ENCODE measurements at places on chromosomes 5 and 9.

DNA sequence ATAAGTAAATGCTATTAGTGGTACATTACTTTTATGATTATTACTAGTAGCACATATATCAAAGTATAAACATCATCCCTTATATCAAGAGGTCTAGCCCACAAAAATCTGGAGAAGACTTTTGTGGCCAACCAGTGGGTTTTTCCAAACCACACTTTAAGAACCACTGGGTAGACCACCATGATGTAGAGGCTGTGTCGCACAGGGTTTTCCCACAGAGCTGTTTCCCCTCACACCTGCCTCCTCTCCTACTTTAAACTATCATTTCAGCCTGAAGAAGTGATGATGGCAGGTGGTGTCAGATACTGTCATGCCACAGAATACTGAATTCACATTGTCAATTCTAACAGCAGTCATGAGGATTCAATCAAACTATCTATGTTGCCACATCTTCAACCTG, 109.2 kb downstream of the FBXW11 start:
- no peak for DNase-seq

- no peak for DNase-seq
These were observed 65.5 kb downstream of the CCNH start for GRCh38 chr5:87347272-87347671.

- no peak for DNase-seq
These were observed 39.7 kb downstream of the EXD3 start for GRCh38 chr9:137383081-137383783.

DNA sequence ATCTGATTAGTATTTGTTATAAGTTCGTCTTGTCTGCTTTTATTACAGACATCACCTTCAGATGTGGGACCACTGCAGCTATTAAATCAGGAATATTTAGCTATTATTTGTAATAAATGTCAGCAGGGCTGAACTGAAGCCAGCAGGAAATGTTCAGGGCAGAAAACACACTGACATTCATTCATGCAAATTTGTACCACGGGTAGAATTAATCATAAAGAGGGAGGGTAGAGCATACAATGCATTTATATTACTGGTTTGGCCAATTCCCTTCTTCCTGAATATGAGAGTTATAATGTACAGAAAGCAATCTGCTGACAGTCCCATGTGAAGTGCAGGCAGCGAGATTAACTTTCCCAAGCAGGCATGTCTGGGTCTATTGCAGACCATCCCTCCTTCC, 117.3 kb upstream of the NUDT12 start:
- DNase-seq = no peak

DNA sequence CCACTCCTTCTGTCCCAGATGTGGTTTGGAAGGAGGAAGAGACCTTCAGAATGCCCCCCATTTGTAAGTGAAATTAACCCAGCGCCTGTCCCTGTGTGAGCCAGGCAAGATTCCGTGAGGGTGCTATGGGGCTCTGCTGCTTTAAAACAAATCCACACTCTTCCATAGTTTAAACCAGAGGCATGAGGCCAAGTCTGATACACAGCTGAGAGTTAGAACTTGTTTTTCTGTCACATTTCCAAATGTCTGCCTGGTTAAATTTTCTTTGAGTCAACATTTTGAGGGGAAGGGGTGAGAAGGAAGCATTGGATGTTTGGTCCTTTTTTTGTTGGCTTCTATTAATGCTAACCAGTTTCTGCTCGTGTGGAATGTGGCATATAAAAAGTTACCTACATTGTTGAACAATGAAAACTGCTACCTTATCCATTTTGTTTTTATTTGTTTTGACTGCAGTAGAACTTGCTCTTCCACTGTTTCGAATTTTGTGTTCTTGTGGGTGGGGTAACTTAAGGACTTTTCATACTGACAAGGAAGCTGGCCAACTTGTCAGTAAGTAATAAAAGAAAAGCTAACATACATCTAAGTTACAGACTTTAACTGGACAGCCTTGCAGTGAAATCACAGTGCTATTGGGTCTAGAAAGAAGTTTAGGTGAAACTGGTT, 12.9 kb downstream of the RGMB start:
- no peak for DNase-seq

- DNase-seq = no peak
These were observed 59.2 kb upstream of the CDH10 start for GRCh38 chr5:24703934-24704333.

DNA sequence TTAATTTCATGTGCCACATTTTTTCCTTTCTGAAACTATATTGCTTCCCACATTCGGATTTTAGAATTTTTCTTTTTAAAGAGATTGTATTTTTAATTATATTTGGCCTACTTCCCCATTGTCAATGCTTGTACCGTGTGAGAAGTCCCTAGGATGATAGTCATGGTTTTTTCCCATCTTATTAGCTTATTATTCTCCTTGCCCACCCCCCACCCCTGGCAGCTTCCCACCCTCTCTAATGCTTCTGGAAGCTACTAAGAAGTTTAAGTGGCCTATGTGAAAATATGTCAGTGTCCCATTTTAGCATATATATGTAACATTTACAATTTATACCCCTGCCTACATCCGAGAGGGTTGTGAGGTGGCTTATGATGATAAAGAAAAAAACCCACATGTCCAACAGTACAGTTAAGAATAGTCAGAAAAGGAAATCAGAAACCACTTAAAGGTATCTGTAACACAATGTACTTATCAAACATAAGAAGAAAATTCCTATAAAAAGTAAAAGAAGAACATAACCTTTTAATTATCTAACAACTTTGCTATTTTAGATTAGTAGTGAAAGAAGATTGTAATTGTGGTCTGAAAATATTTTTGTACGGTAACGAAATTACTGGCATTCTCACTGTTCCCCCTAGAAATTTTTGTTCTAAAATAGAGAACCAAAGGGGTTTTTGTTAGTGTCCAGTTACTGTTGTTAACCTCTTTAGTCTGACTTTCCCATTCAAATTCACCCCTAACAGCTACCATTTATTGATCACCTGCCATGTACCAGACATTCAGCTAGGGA, 62.1 kb downstream of the SLC44A1 start:
- DNase-seq = no peak

DNA sequence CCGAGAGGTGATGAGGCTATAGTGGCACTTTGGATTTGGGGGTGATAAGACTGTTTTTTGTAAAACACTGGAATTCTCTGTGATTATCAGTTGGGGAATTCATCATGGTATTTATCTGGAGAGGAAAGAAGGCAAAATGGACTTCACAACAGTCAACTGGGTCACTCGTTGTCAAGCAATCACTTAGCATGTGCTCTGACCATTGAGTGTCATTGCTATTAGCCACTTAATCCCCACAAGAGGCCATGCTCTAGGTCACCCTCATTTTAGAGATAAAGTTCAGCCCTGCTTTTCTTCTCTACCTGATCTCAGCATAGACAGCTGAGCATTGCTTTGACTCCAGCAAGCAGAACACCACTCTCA, 160.1 kb upstream of the PITX1 start:
- no peak for DNase-seq

DNA sequence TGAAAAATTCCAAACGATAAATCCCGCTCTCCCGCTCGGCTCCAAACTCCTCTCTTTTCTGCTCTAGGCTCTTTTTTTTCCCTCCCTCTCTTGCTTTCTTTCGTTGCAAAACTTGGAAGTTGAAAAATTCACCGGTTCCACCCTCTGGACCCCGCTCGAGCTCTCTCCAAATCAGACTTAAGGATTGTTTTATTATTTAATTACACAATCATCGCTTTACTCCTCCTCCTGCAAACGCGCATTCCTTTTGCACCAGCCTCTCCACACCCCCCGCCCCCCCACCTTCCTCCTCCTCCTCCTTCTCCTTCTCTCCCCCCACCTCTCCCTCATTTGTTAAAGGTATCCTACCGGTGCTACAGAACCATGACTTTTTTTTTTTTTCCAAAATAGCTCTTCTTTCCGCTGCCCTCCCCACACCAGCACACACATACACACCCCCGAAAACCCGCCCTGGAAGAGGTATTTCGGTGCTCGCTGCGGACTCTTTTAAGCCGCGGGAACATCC, 535 bp upstream of the NFIB start:
- no peak for DNase-seq

GRCh38 chr5:60372786-60373185, 327.2 kb downstream of the DEPDC1B start:
- no peak for DNase-seq

DNA sequence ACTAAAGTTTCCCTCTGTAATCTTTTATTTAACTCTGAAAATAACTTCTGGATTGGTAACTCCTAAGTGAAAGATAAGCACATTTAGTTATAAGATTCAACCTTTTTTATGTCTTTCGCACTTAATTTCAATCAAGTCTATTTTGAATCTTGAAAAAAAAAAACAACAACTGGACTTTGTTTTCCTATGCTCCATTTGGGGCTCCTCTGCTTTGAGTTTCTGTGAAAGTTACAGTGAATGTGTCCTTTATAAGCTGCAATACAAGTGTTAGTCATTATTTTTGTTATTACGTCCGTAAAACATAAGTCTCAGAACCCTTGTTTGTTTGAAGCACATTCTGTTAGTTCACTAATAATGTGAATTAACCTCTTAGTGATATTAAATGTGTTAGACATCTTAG, 276.8 kb downstream of the ADAMTS6 start:
- DNase-seq = no peak

- no peak for DNase-seq
These were observed 380.8 kb upstream of the CD180 start for GRCh38 chr5:67577424-67577823.

- peak; percentile 4 for DNase-seq
These were observed 34.4 kb upstream of the RANBP6 start for GRCh38 chr9:6049798-6050197.

DNA sequence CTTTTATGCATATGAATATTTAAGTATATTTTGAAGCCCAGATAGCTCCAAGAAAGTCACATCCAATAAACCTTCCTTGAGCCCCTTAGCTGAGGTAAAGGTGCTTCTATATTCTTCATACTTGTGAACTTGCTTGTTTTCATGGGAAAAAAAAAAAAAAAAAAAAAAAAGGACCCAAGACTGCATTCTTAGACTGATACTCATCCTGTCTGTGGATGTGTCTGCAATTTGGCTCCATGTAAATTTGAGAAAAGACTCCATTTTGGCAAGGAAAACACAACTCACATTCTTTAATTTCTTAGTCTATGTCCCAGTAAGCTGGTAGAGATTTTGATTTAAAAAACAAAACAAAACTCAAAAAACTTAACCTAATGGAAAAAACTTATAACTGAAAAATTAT, 238.3 kb downstream of the FBXL17 start:
- DNase-seq = no peak

- no peak for DNase-seq
These were observed 54.8 kb downstream of the RNF38 start for GRCh38 chr9:36345103-36345846.

GRCh38 chr9:88870627-88871026, 120.6 kb upstream of the S1PR3 start:
- DNase-seq = no peak

DNA sequence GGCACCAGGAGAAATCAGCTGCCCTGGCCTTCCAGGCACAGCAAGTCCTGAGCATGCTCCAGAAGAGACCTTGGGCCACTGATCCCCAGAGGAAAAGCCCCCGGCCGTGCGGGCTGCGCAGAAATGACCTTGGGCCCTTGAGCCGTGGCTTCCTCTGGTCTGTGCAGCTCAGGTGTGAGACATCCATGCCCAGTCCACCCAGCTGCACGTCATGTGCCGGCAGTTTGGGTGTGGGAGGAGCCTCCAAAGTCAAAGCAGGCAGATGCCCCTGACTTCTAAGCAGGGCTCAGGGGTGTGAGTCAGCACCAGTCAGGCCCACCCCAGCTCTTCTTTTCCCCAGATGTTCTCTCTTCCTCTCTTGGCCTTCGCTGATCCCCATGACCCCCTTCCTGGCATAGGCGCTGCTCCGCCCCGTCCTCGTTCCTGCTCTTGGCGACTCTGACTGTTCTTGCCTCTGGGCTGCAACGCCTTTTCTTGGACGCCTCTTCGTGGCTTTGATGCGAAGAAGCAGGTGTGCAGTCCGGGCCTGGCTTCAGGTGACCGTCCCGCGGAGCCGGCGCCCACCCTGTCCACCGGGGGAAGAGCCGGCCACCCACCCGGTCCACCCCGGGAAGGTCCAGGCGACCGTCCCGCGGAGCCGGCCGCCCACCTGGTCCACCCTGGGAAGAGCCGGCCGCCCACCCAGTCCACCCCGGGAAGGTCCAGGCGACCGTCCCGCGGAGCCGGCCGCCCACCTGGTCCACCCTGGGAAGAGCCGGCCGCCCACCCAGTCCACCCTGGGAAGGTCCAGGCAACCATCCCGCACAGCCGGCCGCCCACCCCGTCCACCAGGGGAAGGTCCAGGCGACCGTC, 5.9 kb upstream of the QSOX2 start:
- DNase-seq = no peak

DNA sequence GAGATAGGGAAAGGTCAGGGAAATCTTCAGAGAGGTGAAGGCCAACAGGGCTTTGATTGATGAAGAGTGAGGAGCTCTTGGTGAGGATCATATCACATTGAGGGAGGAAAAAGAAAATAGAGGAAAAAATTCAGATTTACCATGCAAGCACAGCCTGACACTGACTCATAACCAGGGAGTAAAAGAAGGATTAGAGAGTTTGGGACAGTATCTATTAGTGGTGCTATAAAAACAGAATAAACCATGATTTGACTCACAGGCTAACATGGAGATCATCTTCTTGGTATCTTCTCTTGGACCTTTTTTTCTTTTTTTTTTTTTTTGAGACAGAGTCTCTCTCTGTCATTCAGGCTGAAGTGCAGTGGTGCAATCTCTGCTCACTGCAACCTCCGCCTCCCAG, 44.4 kb downstream of the MUSK start:
- no peak for DNase-seq

GRCh38 chr5:126365446-126366198, 57.6 kb upstream of the GRAMD2B start:
- DNase-seq = no peak

- DNase-seq = no peak
These were observed 140.4 kb upstream of the WWC1 start for GRCh38 chr5:168151041-168151440.

- no peak for DNase-seq
These were observed 41.9 kb downstream of the TGFBI start for GRCh38 chr5:136070486-136071285.

GRCh38 chr5:73617510-73618279, 8.3 kb upstream of the ARHGEF28 start:
- no peak for DNase-seq

DNA sequence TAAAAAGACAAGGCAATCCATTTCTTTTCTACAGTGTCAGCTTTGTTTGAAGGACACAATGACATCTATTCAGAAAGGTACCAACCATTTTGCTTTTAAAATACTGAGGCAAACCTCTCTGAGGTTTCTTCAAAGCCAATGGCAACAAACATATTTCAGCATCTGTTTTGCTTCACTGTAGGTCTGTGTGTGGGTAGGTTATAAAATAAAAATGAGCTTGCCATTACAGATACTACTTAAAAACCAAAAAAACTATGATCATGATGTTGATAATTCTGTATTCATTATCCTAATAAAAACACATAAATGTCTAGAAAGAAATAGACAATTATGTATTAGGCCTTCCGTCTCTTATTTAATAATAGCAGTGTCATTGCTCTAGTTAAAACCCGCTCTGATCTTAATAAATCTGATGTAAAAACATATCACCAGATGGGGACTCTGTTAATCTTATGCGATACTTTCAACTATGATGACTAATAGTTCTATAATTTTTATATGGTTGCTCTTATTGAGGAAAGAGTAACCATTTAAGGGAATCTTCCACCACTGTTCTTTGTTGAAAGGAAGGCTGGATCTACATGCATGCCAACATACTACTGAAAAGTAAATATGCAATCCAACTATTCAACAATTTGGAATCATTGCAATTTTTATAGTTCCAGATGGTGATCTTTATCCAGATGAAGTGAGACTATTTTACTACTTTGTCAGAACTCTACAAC, 647.2 kb downstream of the PDE4D start:
- no peak for DNase-seq
